ENCODE measurements at places on chromosomes 3 and 15. TPM values are rescaled to one million over a fixed set of nuclear protein-coding genes. Genes with fewer than 3 reads are reported as not detected.
A peak's percentile ranks its signal among the peaks of the same experiment; 100 is the strongest.

- DNase-seq = peak; percentile 4
Measured at GRCh38 chr3:110491413-110491812, 580.2 kb upstream of the NECTIN3 start.

DNA sequence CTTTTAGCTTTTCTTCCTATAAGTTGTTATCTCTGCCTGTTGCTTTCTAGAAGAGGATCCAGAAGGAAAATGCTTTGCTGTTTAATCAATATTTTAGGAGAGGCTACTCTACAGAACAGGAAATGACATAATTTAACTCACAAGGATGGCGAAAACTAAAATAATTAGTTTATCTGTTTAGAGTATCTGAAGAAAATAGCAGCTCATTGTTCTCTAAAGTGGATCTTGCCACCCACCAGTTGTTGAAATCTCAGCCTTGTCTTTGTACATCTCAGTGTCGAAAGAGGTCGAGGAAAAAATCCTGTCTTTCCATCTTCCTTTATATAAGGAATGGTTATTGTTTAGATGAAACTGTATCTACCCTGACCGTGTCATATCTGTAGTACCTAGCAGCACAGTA is 126.6 kb downstream of the ZNF609 start:
- no peak for DNase-seq

- DNase-seq = peak; percentile 72
Measured at GRCh38 chr3:171453180-171453886, 6.9 kb downstream of the TNIK start.

DNA sequence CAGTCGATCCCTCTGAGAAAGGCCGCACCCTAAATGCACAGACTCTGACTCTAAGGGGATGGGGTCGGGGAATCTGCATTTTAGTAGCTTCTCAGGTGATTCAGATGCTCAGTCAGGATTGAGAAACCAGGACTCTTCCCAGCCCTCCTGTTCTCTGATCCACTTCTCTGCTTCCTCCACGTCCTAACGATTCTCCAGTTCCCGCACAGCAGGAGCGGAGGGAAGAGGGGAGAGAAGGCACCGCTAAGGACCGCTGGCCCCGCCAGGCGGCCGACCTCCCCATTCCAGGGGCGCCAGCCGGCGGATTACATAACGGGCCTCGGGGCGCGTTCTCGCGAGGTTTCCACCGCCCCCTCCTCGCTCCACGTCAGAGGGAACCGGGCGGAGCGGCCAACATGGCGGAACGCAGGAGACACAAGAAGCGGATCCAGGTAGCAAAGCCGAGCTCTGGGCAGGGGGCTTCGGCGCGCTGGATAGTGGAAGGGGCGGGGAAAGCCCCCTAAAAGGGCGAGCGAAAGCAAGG is at the start of gene SEC62:
SEC62 (plus strand) TSS at position 380 of the 523 bp plus-strand sequence; CDS start at position 396, 16 bp downstream.
- DNase-seq = peak; percentile 93

CACNA1D gene
- 1.0 TPM for total RNA-seq

- DNase-seq = peak; percentile 71
Measured at GRCh38 chr15:52803467-52804306, 13.6 kb upstream of the ONECUT1 start.

DNA sequence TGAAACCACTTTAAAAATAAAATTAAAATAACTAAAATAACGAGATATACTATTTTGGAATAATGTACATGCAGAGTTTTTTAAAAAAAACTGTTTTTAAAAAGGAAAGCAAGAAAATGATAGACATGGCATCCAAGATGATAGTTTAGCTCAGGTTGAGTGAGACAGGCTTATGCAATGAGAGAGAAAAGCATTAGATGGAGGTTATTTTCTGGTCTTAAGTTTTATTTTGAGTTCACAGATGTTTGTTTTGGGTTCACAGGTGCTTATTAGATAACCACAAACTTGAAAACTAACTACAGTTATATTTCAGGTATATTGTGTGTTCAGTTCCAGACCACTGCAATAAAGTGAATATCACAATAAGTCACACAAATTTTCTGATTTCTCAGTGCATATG is 413.6 kb upstream of the TMCO5A start:
- DNase-seq = no peak

LDHAL6B gene
- total RNA-seq = not detected

DNA sequence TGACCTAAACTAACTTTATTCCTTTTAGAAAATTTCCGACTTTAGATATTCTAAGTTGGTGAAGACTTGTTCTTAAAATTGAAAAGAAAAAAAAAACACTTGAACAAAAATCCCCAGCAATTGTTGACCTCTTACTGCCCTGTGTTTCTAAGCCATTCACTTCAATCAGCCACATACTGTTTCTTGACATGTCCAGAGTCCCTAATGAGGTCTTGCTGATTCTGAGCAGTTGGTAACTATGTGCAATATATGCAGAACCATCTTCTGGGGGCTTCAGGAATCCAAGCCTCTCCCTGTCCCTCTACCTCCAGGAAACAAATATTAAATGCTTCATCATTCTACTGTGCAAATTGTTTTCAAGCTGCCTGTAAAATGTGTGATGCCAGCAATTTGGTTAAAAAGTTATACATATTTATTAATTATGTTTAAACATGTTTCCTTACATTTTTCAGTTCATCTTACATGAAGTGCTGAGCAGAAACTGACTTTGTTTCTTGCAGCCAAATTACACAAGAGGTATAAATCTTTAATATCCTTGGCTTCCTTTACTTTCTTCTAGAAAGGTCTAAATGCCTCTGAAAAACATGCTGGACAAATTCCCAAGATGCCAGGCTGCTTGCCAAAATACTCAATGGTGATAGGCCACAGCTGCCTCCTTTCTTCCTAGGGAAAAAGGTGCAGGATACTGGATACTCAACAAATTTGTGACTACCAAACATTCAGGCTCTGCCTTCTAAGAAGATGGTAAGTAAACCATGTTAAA is 19.8 kb upstream of the GYG1 start:
- DNase-seq = no peak

DNA sequence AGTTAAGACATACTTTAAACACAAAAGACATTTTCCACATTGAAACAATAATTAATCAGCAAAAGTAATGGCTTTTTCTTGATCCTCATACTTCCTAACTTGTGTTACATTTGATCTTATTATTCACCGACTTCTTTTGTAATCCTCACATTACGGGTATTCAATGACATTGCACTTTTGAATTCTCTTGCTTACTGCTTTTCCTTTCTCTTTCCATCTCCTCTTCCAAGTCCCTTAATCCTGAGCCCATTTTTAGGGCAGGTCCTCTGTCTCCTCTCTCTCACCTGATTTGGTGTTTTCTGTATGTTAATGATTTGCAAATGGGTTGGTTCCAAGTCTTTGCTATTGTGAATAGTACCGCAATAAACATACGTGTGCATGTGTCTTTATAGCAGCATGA is 48.5 kb upstream of the RAP2B start:
- no peak for DNase-seq

SERPINI2 gene
- total RNA-seq = not detected

GOLGA8Q gene
- total RNA-seq = 0.81 TPM

DNA sequence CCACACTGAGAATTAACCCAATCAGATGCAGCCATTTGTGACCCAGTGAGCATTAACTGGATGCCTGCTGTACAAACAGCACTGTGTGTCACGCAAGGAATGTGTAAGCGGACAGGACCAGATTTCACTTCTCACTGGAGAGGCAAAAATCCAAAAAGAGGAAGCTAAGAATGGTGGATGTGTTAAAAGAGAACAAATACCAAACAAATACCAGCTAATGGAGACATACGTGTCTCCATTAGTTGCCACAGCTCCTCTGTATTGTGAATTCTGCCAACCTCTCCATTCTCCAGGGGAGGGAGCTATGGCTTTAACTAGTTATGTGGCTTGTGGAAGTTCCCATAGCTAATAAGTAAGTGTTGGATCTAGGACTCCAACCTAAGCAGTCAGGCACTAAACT is 2.6 kb downstream of the LTF start:
- DNase-seq = no peak

PLA2G4E gene
- not detected for total RNA-seq

DNA sequence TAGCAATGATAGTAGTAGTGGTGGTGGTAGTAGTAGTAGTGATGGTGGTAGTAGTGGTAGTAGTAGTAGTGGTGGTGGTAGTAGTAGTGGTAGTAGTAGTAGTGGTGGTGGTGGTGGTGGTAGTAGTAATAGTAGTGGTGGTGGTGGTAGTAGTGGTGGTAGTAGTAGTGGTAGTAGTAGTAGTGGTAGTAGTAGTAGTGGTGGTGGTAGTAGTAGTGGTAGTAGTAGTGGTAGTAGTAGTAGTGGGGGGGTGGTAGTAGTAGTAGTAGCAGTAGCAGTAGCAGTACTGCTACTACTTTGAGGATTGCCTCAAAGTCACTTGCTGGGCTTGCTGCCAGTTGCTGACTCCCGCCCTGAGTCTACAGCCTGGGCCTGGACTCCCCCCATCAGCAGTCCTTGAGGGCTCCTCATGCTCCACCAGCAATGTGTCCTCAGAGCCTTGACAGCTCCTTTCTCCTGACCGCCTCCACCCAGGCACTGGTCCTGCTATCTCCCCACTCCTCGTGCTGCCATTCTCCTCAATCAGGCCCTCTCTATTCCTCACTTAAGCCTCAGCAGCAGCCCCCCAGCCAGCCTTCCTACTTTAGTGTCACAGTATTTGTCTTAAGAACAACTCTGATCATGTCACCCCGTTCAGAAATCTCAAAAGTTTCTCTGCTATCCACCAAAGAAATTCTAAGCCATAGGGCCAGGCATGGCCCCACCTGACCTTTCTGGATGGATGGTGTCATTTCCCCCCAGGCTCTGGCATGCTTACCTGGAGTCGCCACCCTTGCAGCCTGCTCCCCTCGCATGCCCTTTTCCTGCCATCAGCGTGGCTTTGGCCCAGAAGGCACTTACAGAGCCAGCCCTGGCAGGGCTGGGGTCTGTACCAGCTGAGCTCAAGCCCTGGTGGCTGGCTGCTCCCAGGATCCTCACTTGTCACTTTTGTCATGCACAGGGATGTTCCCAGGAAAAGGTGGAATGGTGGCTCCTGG is 45.6 kb downstream of the DLEC1 start:
- DNase-seq = peak; percentile 62

DNA sequence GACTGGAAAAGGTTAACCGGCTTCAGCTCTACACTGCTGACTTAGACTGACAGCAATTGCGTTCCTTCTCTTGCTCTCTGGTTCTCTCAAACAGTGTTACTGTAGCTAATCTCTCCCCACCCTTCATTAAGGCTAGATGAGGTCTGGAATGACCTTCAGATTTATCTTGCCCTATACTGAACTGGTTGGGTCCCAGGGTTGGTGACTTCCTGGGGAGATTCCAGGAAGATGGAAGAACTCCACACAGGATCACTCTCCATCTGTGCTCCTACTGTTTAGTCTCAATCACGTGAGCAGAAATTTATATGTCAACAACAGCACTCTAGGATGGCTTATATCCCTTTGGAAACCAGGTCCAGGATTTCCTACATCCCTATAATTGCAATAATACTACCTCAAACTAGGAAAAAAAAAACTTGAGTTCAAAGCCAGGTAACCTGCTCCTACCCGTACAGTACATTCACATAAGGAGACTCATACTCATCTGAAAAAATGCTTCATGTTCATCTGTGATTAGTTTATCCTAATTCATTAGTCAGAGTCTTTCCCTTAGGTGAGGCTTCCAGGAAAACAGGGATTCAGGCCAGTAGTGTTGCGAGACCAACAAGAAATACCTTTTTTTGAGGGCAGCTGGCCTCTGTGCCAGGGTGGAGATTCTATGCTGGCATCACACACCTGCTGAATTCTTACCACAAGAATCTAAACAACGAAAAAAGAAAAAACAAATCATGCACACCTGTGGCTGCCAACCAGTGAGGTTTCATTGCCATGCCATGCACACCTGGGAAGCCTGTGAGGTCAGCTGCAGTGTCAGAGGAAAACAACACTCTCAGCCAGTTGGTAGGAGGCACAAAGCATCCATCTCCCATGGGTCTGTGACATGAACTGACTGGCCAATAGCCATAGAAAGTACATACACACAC is 297.3 kb downstream of the MECOM start:
- DNase-seq = no peak

DNA sequence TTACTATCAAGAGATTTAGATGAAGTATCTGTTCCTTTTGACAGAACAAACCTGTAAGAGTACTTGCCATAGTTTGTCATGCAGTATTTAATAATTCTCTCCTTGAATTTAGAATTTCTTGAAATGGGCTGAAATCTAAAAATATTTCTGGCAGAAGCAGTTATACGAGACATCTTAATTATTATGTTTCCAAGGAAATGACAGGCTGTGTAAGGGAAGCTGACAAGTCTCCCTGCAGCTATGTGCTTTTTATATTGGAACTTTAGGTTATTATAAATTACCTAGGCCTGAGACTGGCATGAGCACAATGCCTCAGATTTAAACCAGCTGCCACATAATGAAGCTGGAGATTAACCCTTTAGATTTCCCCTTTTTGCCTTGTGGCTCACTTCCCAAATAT is 365.0 kb upstream of the EPHA6 start:
- no peak for DNase-seq

- DNase-seq = no peak
Measured at GRCh38 chr3:152976239-152976638, 141.3 kb downstream of the P2RY1 start.

- peak; percentile 36 for DNase-seq
Measured at GRCh38 chr15:37134699-37135131, 34.4 kb upstream of the MEIS2 start.

- DNase-seq = no peak
Measured at GRCh38 chr3:177889652-177890358, 646.4 kb upstream of the KCNMB2 start.

MAN2C1 gene
- 118 TPM for total RNA-seq

DNA sequence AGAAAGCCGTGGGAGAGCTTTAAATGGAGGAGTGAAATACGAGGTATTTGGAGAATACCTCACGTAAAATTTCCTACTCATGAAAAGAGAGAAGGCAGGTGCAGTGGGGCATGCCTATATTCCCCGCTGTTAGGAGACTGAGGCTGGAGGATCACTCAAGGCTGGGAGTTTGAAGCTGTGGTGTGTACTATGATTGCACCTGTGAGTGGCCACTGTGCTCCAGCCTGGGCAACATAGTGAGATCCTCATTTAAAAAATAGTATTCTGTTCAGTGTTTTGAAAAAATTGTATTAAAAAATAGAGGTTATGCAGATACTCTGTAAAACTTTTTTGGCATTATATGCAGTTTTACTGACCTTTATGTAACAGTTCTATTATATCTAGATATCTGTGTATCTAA is 20.0 kb downstream of the UBE2E1 start:
- DNase-seq = no peak

RTP4 gene
- total RNA-seq = not detected

DNA sequence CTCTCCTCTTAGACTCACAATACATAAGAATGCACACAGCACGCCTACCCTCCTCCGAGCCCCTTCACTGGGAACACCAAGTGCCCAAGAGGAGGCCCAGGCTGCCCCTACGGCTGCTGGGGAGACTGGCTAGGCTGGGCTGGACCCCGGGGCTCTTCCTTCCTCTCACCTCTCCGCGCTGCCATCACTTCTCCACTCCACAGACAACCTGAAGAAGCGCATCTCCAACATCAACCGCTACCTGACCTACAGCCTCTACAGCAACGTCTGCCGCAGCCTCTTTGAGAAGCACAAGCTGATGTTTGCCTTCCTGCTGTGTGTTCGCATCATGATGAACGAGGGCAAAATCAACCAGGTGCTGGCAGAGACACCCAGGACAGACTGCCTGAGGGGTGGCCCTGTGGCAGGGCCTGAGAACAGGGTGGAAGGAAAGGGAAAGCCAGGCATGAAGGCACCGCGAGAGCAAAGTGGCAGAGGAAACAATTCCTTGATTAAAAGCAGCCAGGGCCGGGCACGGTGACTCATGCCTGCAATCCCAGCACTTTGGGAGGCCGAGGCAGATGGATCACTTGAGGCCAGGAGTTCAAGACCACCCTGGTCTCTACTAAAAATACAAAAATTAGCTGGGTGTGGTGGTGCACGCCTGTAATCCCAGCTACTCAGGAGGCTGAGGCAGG is 51.6 kb downstream of the SEMA3G start:
- no peak for DNase-seq

- DNase-seq = no peak
Measured at GRCh38 chr3:5001805-5002173, 22.6 kb downstream of the BHLHE40 start.
